ENCODE measurements at places on chromosomes 12 and 14. TPM values are rescaled to one million over a fixed set of nuclear protein-coding genes. Genes with fewer than 3 reads are reported as not detected.

GRCh38 chr14:66746316-66747006, 238.5 kb downstream of the GPHN start:
- no peak for DNase-seq

CLEC4E gene
- 0.76 TPM for total RNA-seq

DNA sequence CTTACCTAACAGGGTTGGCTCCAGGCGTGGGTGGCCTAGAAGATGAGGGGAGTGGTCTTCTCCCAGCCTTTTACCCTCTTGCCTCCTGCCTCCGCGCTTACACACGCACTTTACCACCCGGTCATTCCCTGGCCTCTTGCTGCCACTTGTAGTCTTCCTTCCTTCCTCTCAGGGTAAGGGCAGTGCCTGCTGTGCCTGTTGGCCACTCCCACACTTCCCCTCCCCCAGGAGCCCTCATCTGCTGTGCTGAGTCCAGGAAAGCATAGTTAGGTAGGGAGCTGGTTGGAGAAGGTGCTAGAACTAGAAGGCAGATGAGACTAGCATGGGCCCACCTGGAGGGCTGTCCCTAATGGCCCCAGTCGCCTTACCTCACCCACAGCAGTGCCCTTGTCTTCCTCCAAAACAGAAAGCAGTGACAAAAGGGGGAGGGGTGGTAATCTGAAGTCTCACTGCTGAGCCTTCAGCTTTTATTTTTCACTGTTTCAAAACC, 54.3 kb upstream of the SRSF5 start:
- DNase-seq = peak; percentile 69

GRCh38 chr14:87065366-87065765, 927.6 kb downstream of the GALC start:
- DNase-seq = no peak

CLEC4A gene
- 7.5 TPM for total RNA-seq

ASCL1 gene
- total RNA-seq = not detected

GRCh38 chr12:88111074-88111652, 30.7 kb downstream of the CEP290 start:
- DNase-seq = no peak

C2CD5 gene
- 28.0 TPM for total RNA-seq

GYS2 gene
- total RNA-seq = not detected

GRCh38 chr14:104437703-104438102, 141.9 kb upstream of the C14orf180 start:
- no peak for DNase-seq

OR4K5 gene
- not detected for total RNA-seq

CD163L1 gene
- 1.3 TPM for total RNA-seq

DNA sequence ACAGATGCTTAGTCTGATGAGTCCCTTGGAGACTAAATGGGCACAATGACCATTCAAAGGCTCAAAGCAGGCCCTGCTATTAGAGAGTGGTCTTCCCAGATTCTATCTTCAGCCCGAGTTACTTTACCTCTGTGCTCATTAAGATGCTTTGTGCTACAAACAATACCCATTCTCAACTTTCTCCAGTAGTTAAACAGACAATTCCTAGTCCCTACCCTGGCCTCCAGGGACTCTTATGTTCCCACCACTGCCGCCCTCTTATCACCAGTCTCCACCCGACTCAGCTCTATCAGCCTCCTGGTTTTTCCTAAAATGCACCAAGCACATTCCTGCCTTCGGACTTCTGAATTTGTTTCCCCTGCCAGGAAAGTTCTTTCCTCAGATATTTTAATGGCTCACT, 25.6 kb upstream of the GPHB5 start:
- DNase-seq = no peak

DHRS2 gene
- not detected for total RNA-seq

GRCh38 chr14:94768521-94769390, 1.2 kb downstream of the GSC start:
- no peak for DNase-seq

KRT85 gene
- total RNA-seq = not detected

DNA sequence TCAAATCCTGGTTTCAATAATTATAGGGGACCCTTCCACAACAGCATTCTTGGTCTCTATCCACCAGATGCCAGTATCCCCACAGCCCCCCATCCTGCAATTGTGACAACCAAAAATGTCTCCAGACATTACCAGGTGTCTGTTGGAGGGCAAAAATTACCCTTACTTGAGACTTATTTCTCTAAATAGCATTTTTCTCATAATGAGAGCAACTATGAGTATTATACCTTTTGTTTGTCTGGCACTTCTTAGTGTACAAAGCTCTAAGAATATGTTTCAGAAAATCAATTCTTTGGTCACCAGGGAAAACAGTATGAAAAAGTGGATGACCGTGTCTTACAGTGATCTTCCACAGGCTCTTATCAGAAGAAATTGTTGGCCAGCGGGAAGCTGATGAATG, 27.5 kb upstream of the RMST start:
- no peak for DNase-seq

DNA sequence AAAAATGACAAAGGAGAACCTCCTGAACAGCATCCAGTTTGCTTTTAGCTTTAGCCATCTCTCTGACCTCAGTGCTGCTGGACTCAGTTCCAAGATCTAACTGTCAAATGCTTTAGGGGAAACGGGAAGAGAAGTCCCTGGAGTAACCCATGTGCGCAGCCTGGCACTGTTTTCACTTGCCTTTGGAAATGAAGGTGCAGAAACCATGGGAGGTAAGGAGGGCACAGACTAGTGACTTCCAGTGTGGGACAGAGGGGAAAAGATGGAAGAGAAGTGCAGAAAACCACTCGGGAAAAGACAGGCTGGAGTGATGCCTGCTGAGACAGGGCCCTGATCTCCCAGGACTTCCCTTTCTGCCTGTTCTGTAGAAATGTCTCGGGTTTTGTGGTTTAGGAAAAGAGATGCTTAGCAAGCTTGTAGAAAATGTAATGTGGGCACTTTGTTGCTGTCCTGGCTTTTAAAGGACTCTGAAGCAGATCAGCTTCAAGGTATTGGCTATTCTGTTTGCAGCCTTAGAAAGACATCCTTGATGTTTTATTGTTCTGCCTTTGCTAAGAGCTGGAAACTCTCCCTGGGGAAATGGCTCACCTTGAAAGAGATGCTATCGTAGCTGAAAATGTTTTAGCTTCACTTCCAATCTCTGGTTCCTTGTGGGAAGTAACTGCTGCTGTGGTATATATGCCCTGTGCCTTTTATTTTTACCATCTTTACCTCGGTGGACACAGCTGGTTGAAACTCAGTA, 124.6 kb upstream of the HIF1A start:
- no peak for DNase-seq

DNA sequence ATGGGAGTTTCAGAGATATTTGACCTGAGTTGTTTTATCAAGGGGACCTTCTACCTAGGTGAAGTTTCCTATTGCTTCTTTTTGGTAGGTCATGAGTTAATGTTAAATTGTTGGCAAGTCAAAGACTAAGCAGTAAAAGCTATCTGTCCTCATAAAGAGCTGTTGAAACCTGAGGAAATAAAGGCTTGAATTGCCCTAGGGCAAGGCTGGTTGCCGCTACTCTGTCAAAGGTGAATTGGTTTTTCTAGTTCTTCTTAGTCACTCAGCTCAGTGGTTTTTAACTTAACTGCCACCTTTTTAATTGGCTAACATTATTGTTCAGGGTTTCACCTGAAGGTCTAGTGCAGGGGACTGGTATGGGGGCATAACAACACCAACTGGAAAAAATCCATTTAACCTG, 441.6 kb upstream of the FBXO33 start:
- no peak for DNase-seq

SDR9C7 gene
- not detected for total RNA-seq

CCDC88C gene
- total RNA-seq = 6.9 TPM

- no peak for DNase-seq
Observed at GRCh38 chr12:12482150-12482761, 80.4 kb downstream of the DUSP16 start.

CSRP2 gene
- 36.7 TPM for total RNA-seq

DNA sequence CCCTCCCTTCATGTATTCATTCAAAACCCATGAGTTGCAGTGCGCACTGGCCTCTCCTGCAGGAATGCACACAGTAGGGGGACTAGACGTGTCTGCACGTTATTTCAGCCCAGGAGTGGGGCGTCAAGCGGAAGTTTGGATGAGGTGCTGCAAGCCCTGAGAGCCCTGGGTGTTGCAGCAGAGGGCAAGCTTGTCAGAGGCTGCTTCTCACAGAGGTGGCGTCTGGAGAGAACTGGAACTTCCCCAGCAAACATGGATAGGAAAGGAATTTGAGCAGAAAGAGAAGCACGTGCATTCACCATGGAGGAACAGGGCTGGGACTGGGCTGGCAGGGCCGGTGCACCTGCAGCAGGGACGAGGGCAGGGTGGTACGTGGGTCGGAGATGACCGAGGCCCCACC, 64.9 kb downstream of the TECPR2 start:
- no peak for DNase-seq

All from heart left ventricle (tissue), 16 donors.